ENCODE measurements at places on chromosomes 6 and 20.

GRCh38 chr6:83844170-83844569 lies 9.0 kb upstream of the RIPPLY2 start:
- DNase-seq = no peak

- DNase-seq = no peak
Measured at GRCh38 chr6:89357390-89357789, 4.9 kb upstream of the UBE2J1 start.

DNA sequence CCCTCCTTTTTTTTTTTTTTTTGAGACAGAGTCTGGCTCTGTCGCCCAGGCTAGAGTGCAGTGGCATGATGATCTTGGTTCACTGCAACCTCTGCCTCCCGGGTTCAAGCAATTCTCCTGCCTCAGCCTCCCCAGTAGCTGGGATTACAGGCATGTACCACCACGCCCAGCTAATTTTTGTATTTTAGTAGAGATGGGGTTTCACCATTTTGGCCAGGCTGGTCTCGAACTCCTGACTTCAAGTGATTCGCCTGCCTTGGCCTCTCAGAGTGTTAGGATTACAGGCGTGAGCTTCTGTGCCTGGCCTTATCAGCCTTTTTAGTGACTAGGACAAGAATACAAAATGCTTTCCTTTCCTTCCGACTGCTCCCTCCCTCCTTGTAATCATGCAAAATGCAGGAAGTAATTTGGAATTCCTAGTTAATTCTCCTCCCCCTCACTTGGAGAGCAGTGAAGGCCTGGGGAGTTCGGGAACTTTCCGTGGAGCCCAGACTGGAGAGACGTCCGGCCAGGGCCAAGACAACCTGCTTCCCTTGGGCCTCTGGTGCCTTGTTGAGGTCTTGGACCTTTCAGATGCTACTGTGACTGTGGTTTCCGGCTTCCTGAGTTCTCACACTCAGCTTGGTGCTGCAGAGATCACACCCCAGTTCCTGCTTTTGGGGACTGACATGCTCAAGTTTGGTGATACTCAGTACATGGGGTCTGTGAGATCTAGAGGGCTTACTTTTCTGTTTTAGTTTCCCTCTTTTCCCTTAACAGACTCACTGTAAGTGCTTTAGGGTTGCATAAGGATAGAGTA lies 3.9 kb upstream of the PHF20 start:
- DNase-seq = no peak

DNA sequence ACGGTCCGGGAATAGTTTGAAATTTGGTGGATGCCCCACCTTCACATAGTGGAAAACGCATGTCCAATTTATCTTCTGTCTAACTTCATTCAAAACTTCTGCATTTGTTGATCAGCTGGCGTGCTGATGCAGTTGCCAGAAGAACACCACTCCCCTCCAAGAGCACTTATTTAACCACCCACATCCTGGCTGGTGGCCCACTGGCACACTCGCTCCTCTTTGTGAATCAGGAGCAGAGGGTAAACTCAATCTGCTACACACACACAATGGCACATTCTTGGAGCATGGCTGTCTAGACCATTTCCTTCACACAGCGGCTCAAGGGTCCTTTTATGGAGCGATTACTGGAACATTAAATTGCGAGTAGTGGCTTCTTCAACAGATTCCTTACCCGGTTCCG lies 55.1 kb upstream of the CEP162 start:
- peak; percentile 20 for DNase-seq

GRCh38 chr20:16314320-16314719 lies 258.9 kb downstream of the KIF16B start:
- no peak for DNase-seq

GRCh38 chr6:96841345-96841744 lies 4.1 kb upstream of the GPR63 start:
- DNase-seq = no peak

All from NCI-H1092 treated with DMSO at 0.1 percent for 48 hours (cell line).